GM13976 (cell line): ENCODE measurements at places on chromosomes 6 and 20.

- DNase-seq, result peak; percentile 94
Observed at GRCh38 chr6:41683523-41684310, 45.4 kb downstream of the MDFI start.

DNA sequence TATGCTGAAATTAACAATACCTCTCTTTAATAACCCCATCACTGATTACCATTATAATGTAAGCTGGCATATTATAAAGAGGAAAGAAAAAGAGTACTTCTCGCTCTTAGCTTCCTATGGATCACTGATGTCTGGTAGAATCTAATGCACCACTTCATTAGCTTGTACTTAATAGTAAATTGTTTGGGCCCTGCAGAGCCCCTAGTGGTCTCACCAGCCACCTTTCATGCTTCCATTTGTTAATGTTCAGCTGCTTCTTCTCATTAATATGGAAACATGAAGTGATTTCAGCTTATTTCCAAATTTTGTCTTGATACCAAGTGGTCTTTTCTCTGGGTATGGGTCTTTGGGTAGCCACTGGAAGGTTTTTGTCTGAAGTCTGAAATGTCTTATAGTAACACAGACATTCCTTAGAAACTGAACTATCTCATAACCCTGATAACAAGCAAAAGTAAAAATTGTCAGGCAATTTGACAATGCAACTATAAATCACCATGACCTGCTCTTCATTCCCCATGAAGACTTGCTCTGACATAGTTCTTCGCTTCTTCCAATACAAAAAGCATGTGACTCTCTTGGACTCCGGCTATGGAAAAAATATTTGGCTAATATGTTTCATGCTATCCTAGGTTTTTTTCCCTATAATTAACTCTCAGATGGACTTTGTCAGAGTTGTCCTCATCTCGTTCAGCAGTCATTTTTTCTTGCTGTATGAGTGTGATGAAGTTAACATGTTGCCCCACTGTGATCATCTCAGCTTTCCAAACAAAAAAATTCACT is 395.8 kb upstream of the MARCKS start:
- DNase-seq, result no peak

DNA sequence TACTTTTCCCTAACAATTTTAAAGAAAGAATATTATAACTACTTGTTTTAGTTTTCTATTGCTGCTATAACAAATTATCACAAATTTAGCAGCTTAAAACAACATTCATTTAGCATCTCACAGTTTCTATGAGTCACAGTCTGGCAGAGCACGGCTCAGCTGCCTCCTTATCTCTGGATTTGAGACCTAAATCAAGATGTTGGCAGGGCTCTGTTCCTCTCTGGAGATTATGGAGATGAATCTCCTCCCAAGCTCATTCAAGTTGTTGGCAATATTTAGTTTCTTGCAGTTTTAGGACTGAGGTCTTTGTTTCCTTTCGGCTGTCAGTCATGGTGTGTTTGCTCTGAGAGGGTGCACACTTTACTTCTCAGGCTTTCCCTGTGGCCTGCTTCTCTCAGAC is 1065.8 kb upstream of the EYS start:
- DNase-seq, result no peak

- peak; percentile 63 for DNase-seq
Observed at GRCh38 chr20:53929974-53930650, 140.3 kb downstream of the BCAS1 start.

GRCh38 chr6:321536-322258 is 29.4 kb downstream of the DUSP22 start:
- no peak for DNase-seq

DNA sequence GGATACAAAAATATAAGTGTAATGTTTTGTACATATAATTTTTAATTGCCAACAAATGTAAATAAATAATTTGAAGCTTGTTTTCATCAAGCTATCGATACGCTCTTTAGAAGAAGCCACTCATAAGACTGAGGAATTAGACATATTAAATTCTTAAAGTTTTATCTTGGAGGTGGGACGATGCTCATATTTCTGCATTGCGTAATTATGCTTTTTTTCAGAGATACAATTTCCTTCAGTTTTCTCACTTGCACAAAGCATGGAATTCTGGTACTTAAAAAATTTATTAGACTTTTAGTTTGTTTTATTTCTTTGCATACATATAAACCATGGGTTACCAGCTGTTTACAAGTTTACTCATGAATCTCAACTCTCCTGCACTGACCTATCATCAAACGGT is 980.0 kb downstream of the EYS start:
- DNase-seq, result no peak

DNA sequence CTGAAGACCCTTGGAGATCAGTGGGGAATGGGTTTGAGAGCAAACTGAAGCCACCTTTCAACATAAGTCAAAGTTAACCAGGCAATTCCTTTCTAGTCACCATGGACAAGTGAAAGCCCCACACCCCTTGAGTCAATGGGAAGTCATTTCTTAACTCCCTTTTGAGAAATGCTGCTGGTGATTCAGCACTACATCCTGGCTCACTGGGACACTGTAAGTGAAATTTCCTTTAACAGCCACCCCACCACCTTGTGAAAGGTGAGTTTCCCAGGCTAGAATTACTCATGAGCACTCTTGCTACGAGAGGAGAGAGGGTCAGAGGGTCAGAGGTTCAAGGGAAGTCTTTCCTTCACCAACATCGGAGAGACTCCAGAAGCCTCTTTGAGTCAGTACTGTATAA is 93.3 kb upstream of the MARCKS start:
- peak; percentile 30 for DNase-seq

DNA sequence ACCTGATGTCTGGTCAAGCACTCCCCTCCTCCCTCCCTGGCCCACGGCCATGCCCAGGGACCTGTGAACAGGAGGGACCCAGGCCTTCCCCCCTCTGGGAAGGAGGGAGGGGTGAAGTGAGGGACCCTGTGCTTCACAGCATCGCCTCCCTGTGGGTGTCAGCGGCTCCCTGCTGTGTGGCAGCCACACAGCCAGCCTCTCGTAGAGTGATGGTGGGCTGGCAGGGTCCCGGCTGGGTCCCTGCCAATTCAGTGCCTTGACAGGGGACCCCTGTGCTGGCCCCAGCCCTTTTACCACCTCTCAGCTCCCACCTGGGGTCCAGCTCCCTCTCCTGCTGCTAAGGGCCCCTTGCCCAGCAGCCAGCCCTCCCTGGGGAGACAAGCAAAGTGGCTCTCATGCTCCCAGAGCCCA is 31.3 kb upstream of the GRM4 start:
- no peak for DNase-seq

GRCh38 chr6:114009192-114009591 is 38.2 kb upstream of the HDAC2 start:
- no peak for DNase-seq

GRCh38 chr6:4446982-4447381 is 311.6 kb upstream of the ECI2 start:
- no peak for DNase-seq

GRCh38 chr20:11056414-11056813 is 382.6 kb upstream of the JAG1 start:
- DNase-seq, result no peak

GRCh38 chr6:7897461-7898192 is 13.0 kb downstream of the TXNDC5 start:
- peak; percentile 69 for DNase-seq

- no peak for DNase-seq
Observed at GRCh38 chr6:30926644-30927043, 5.3 kb downstream of the SFTA2 start.

GRCh38 chr20:63327231-63327745 is 33.9 kb downstream of the CHRNA4 start:
- no peak for DNase-seq

DNA sequence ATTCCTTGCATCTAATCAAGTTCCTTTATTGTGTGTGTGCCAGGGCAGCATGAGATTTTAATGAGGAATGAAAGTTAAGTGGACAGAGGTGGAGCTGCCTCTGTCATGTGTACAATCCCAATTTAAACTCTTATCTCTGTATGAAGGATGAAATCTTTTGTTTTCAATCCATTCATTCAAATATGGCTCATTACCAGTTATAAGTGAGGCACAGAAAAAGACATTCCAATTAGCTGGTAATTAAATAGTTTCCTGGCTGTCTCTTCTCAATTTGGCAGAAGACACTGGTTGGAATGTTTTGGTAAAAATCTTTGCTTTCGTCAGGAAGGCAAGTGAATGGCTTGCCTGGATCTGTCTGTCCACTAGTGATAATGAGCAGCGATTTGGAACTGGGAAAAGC is 46.4 kb downstream of the CLVS2 start:
- no peak for DNase-seq

GRCh38 chr6:117817499-117817898 is 89.6 kb upstream of the SLC35F1 start:
- DNase-seq, result no peak

GRCh38 chr20:17525650-17526049 is 5.5 kb downstream of the BFSP1 start:
- no peak for DNase-seq

GRCh38 chr6:57313711-57314471 is 3.5 kb upstream of the PRIM2 start:
- no peak for DNase-seq

DNA sequence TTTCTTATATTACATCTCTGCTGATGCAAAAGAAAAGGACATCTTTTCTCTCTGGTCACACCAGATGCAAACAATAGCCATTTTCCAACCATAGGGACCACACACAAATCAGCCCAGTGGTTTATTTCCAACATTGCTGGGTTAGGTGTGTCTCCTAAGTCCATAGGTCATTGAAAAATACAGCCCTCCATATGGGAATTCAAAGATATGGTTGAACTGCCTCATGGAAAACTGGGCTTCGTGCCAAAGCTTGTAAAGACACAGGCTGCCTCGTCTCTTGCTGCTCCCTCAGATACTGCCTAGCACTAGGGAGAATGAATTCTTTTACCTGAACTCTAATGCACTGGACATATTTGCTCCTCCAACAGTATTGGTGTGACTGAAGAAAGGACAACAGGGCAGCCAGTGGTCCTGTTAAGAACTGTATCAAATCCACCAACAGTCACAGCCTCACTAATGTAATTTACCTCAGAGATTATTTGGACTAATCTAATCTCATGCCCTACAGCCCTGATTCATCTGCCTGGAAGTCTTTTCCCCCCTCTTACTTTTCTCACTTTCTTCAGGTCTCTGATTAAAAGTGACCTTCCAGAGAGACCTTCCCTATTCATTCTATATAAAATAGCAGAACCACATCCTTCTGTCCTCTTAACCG is 48.3 kb upstream of the TBC1D32 start:
- no peak for DNase-seq

- peak; percentile 24 for DNase-seq
Observed at GRCh38 chr6:104858642-104859041, 1.1 kb downstream of the HACE1 start.

DNA sequence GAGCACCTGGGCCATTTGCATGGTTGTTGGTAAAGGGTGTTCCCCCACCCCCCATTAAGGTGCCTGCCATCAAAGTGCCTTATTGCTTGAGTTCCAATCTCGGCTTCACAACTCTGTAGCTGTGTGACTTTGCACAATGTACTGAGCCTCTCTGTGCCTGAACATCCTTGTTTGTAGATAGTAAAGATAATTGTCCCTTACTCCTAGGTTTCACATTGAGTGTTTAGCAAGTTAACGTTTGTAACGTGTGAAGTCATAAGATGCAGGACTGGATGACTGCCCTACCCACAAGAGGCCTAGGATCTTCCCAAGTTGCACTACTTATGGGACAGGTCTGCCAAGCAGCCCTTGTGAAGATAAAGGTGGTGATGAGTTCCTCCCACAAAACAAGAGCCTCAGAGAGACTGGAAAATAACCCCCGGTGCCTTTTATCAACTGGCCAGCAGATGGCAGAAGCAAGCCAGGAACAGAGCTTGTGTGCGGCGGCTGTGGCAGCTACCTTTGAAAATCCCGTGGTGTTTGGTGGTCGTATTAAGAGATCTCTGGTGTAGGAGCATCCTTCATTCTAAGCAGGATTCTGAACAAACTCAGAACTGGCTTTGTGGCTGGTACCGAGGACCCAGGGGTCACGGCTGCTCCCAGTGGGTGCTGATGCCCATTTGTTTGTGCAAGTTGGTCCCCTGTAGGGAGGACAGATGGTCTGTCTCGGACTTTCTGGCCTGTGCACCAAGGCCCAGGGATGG is 99.1 kb downstream of the CDH26 start:
- DNase-seq, result peak; percentile 79

DNA sequence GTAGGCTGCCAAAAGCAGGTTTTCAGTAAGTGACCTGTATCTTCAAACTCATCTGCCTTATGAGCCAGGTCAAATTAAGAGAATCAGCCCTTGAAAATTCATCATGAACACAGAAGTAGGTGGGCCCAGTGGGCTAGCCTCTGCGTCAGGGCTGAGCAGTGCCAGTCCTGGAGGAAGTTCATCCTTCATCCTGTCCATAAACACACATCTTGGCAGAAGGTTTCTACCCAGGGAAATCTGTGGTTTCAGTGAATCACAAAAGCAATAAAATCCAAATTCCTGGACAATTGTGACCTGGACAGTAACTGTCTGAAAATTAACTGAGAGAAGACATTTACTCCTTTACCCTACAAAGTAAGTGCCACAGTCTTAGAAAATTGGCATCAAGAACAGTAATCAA is 72.4 kb downstream of the ATG5 start:
- no peak for DNase-seq

DNA sequence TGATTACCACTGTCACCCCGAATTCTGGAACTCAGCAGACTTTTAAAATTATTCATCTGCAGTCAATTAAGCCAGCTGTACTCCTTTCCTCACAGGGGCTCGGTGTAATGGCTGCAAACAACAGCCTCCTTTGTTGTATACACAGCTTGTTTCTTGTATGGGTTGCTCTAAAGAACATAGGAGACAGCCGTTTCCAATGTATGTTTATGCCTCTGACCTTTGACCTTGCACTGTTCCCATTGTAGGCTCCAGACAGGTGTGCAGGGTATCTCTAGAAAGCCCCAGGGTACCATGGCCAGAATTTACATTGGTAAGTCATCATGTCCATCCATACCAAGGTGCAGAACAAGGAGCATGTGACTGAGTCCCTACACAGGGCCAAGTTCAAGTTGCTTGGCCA is 11.5 kb upstream of the TENT5A start:
- DNase-seq, result no peak

DNA sequence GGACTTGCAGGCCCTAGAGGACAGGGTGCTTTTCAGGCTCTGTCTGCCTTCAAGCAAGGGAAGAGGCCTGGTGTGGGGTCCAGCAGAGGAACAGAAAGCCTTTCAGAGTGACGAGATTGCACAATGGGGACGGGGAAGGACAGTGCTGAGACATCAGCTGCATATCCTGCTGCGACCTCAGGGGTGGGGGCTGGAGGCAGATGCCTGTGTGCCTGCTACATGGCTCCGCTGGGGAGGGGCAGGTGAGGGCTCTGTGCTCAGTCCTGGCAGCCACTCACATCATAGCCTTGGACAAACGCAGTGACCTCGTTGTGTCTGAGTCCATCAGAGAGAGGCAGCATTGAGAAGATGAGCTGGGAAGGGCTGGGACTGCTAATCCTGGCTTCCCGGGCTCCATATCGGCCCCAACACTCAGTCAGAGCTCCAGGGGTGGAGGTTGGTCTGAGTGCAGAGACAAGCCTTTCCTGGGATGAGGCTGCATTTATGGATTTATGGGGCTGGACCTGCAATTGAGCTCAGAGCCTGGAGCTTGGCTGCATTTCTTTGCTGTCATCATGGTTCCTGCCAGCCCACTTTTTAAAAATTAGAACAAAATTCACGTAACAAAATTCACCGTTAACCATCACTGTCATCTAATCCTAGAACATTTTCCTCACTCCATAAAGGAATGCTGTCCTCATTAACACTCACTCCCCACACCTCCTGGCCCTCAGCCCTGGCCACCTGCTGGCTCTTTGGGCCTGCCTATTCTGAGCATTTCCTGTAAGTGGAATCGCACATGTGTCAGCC is 196.9 kb upstream of the SLC24A3 start:
- no peak for DNase-seq
